ENCODE measurements at places on chromosomes 11 and 22. TPM values are rescaled to one million over a fixed set of nuclear protein-coding genes. Genes with fewer than 3 reads are reported as not detected.

The HEPACAM gene
- under 0.01 TPM for total RNA-seq

The LMNTD2 gene
- 0.36 TPM for total RNA-seq

The USP2 gene
- 0.18 TPM for total RNA-seq

The OR10A2 gene
- not detected for total RNA-seq

The AP2A2 gene
- 37.9 TPM for total RNA-seq

The C11orf87 gene
- total RNA-seq = not detected

The SLC37A2 gene
- total RNA-seq = 0.36 TPM

The SLC22A8 gene
- not detected for total RNA-seq

The MS4A7 gene
- total RNA-seq = not detected

The TNNI2 gene
- total RNA-seq = not detected

The OR56A1 gene
- total RNA-seq = not detected

The TESMIN gene
- total RNA-seq = 0.54 TPM

The ADAMTS15 gene
- under 0.01 TPM for total RNA-seq

The CELSR1 gene
- total RNA-seq = 0.38 TPM

The CCDC73 gene
- not detected for total RNA-seq

The ABCC8 gene
- total RNA-seq = not detected

The UBASH3B gene
- total RNA-seq = 31.2 TPM

The ACR gene
- total RNA-seq = 0.27 TPM

The RCE1 gene
- 15.2 TPM for total RNA-seq

The KCNQ1OT1 gene
- total RNA-seq = 0.81 TPM

The CRYBB3 gene
- not detected for total RNA-seq

The KLHDC7B gene
- total RNA-seq = not detected

The KRTAP5-8 gene
- not detected for total RNA-seq

The OR5B21 gene
- total RNA-seq = not detected

The OSM gene
- total RNA-seq = not detected

The RANBP1 gene
- total RNA-seq = 162 TPM

The UPK3A gene
- not detected for total RNA-seq

The APOBEC3C gene
- 1.7 TPM for total RNA-seq

The APOA5 gene
- total RNA-seq = not detected

The MPZL2 gene
- total RNA-seq = 118 TPM

The TEX54 gene
- total RNA-seq = not detected

The OR52I1 gene
- not detected for total RNA-seq

The NLRP10 gene
- total RNA-seq = not detected

The TEF gene
- 4.1 TPM for total RNA-seq

The SNRPD3 gene
- 190 TPM for total RNA-seq

The KDM2A gene
- 52.8 TPM for total RNA-seq

The YAP1 gene
- total RNA-seq = 33.2 TPM

The MMP3 gene
- not detected for total RNA-seq

The OR52H1 gene
- total RNA-seq = 0.19 TPM

The DDT gene
- 113 TPM for total RNA-seq
